ENCODE measurements at places on chromosomes 7 and 10.
A peak's percentile ranks its signal among the peaks of the same experiment; 100 is the strongest.

DNA sequence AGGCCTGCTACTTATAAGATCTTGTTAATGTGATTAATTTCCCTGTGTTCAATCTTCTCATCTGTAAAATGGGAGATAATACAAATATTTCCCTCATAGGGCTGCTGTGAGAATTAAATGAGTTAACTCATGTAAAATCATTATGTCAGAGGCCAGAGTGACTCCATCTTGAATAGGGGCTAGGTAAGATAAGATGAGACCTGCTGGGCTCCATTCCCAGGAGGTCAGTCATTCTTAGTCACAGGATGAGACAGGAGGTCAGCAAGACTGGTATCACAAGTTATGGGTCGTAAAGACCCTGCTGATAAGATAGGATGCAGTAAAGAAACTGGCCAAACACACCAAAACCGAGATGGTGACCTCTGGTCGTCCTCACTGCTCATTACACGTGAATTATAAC, 200.7 kb downstream of the CYP26A1 start:
- no peak for DNase-seq

GRCh38 chr7:99407872-99408378, 472 bp downstream of the PDAP1 start:
- peak; percentile 64 for DNase-seq

GRCh38 chr7:102433219-102434038, at the start of gene ORAI2:
ORAI2 (plus strand) TSS chr7:102433575; CDS start chr7:102438957, 5,382 bp downstream.
- peak; percentile 35 for DNase-seq

DNA sequence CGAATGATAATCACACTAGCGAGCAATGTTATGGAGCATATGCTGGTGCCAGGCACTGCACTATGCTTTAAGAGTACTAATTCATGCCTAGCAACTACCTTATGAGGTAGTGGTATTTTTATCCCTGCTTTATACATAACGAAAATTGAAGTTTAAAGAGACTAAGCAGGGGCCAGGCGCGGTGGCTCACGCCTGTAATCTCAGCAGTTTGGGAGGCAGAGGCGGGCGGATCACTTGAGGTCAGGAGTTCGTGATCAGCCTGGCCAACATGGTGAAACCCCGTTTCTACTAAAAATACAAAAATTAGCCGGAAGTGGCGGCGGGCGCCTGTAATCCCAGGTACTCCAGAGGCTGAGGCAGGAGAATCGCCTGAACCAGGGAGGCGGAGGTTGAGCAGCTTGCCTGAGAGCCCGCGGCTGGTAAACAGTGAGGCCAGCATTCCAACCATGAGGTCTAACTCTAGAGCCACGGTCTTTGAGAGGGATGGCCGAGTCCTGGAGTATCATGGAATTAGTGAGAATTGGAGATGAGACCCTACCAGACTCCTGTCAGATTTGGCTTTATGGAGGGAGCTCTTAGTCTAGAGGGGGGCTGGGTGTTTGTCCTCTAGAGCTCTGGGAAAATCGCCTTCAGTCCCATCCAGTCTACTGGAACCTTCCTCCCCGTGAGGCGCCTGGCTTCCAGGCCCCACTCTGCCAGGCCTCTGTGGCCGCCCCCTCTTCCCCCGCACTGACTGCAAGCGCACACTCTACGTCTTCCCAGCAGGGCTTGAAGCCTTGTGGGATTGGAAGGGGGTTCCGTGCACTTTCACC, 11.6 kb downstream of the TLX1 start:
- DNase-seq: no peak

DNA sequence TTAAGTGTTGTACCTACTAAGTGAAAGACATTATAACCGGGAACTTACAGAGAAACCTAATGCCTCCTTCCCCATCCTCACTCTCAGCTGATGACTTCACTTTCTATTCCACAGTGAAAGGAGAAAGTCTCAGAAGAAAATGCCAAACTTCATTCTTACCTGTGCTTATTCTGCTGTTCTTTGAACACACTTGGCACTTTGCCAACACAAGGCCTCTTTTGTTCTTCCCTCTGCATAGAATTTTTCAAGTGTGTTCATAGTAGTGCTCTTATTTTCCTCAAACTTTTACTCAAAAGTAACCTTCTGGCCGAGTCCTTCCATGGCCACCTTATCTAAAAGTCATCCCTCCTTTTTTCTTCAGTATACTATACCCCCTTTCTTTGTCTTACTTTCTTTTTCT, 59.4 kb upstream of the ETV1 start:
- no peak for DNase-seq

DNA sequence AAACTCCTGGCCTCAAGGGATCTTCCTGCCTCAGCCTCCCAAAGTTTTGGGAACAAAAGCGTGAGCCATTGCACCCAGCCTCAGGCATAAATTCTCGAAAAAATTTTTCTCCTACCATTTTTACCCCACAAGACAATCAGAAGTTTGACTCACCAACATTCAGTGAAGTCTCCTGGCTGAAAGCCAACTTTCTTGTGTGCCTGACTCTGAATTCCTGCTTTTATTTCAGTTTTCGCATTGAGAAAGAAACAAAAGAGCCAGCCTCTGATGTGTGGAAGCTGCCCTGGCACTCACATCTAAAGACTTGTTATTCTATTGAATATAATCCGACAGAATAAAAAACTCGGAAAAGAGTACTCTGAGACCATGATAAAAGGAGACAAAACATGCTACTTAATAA, 402.9 kb downstream of the MAGI2 start:
- peak; percentile 78 for DNase-seq

GRCh38 chr10:97774811-97775294, 3.1 kb upstream of the SFRP5 start:
- DNase-seq: peak; percentile 54

GRCh38 chr10:124306922-124307371, 111.8 kb downstream of the OAT start:
- DNase-seq: peak; percentile 45

GRCh38 chr7:155195939-155196523, 101.6 kb upstream of the INSIG1 start:
- DNase-seq: no peak

- no peak for DNase-seq
Measured at GRCh38 chr10:69346776-69347175, 68.5 kb downstream of the HK1 start.

DNA sequence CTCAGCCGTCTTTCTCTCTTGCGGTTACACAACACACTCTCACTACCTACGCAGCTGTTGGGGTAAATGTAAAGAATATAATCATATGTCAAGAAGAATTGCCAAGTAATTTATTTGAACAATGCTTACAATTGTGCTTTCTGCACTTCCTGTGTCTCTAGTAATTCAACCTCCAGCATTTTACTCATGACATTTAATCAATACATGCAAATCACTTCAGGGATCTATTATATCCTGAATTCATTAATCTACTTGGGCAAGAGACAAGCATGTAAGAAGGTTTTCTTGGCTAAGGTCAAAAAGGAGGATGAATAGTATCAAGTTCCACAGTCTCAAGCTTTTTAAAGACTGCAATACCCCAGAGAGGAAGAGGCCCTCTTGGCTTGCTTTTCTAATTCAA, 562.9 kb upstream of the ADARB2 start:
- no peak for DNase-seq

DNA sequence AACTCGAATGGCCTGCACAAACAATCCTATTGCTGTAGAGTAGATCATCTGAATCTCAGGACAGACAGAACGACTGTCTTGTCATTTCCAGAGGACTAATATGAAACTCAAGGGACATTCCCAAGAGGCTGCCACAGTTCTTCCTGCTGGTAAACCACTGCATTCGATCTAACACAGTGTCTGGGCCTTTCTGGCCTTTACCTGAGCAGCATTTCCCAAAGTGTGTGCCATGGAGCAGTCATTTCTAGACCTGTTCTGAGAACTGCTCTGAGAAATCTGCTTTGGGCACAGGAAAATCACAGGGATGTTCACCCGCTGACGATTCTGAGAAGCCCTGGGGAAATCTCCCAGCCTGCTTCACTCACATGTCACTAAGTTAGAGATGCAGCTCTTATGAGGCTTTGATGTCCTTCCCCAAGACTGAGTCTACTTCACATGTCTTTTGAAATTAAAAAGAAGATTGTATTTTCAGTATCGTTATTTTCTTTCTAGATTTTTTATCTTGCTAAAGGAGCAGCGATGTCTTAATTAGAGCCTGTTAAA, 18.4 kb downstream of the GPNMB start:
- DNase-seq: no peak
